ENCODE measurements at places on chromosomes 16 and 17.
A peak's percentile ranks its signal among the peaks of the same experiment; 100 is the strongest.

- no peak for DNase-seq
These were observed 4.6 kb downstream of the GAS2L2 start for GRCh38 chr17:35748341-35748841.

DNA sequence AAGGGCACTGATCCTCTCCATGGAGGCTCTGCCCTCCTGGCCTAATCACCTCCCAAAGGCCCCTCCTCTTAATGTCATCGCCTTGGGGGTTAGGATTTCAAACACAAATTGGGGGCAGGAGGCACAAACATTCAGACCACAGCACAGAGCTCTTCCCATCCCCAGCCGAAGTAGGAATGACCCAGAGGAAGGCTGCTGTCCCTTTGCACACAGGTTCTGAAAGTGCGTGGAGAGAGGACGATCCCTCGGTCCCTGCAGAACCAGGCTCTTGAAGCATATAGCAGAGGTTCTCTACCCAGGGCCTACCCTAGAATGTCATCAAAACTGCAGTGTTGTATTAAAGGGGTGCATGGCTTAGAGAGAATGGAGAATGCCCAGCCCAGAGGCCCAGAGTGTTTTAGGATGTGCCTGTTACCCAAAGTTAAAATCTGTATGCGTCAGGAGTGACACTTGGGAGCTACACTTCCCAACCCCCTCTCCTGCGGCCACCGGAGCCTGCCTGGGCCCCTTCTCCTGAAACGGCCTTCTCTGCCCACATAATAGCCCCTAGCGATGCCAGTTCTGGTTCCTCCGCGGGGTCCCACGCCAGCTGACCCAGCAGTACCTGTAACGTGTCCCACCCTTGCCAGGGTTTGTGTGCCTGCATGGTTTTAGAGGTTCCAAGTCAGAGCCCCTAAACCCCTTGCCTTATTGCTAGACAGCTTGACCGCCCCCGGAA is 159.5 kb upstream of the CACNG5 start:
- no peak for DNase-seq

GRCh38 chr16:50520451-50521245 is 27.5 kb upstream of the NKD1 start:
- no peak for DNase-seq

DNA sequence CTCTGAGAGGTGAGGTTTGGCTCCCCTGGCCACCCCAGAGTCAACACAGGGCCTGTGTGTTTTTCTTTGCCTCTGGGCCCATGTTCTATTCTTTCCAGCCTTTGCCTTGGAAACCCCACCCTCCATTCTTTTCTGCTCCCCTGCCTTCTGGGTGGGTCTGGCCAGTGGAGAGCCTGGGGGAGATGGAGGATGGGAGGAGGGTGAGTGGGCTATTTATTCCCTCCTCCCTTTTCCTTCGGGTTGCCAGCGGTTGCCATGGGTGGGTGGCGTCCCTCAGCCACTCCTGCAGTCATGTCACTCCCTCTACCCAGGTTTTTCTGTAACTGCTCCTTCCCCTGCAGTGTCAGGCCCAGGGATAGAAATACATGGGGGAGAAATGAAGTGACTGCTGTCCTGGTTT is 15.5 kb downstream of the CMIP start:
- no peak for DNase-seq

GRCh38 chr16:24896439-24896838 is 50.7 kb downstream of the SLC5A11 start:
- DNase-seq: no peak

DNA sequence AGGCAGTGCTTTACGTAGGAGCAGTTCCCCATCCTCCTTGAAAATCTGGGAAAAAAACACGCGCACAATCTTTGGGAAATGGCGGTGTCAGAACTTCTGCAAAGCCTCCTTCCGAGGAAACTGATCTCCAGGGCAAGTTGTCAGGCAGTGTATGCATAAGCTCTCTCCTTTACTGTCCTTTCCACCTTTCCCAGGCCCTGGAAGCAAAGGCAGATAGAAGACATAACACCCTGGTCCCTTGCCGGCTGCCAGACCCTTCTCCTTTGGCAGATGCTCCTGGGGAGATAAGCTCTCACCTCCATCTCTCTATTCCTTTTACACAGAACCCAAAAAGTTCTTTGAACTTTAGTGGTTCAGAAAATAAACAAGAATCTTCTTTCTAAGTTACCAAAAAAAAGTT is 12.4 kb downstream of the TOB1 start:
- no peak for DNase-seq

DNA sequence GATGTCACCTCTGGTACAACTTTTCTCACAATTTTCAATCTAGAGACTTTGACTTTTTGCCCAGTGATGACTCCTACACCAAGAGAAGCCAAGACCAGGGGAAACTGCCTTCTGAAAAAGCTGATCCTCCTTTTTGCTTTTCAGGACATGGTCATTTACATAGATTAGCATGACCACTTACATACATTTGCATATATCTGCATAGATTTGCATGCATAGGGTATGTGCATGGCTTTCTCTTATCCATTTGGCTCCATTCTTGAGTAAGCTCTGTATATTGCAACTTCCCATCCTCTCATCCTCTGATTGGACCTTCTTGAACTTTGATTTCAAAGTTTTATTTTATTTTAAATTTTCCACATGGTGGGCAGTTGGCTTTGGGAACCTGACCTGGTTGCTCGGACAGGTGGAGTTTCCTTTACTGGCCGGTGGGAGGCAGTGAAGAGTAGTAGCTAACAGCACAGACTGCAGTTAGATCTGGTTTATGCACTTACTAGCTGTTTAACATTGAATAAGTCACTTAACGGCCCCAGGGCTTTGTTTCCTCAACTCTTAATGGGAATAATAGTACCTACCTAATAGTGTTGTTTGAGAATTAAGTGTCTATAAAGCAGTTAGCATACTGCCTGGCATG is 92.9 kb downstream of the GPR139 start:
- no peak for DNase-seq

DNA sequence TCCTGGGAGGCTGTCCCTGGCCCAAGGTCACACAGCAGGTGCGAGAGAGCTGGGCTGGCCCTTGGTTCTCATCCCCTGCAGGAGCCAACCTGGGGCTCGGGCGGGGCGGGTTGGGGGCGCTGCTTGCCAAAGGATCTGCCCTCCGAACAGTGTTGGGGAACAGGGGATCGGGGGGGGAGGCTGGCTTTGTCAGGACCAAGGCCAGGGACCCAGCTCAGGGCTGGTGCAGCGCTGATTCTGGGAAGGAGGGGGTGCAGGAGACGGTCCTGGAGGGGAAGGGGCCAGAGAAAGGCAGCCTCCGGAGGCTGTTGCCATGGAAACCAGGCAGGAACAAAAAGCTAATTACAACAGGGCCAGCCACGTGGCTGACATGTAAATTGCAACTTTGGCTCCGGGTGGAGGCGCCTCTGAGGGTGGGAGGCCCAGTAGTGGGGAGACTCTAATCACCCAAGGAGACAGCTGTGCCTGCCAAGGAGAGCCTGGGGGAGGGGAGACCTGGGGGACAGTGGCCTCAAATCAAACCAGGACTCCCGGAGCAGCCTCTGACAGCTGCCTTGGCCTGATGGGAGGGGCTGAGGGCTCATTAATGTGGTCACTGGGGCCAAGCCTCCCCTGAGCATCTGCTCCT is 1.3 kb downstream of the TUBB3 start:
- no peak for DNase-seq

- no peak for DNase-seq
These were observed 6.8 kb downstream of the MYO1C start for GRCh38 chr17:1485423-1486376.

DNA sequence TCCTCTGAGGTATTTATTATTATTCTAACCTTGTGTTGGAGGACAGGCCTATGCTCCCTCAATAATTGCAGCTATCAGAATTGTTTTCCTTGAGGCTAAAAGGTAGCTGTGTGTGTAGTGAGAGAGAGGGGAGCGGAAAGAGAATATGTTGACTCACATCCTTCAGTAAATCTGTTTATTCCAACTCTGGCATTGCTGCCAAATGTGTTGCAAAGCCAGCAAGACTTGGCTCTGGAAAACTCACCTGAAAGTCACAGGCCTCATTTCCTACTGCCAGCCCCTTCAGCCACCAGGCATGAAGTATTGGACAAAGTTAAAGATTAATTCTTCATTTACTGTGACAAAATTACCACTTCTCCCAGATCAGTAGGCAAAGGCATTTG is 9.6 kb downstream of the CA10 start:
- DNase-seq: no peak

GRCh38 chr17:42392692-42393415 is 4.6 kb upstream of the STAT3 start:
- no peak for DNase-seq

GRCh38 chr16:48136547-48137360 is 19.0 kb downstream of the ABCC12 start:
- no peak for DNase-seq

DNA sequence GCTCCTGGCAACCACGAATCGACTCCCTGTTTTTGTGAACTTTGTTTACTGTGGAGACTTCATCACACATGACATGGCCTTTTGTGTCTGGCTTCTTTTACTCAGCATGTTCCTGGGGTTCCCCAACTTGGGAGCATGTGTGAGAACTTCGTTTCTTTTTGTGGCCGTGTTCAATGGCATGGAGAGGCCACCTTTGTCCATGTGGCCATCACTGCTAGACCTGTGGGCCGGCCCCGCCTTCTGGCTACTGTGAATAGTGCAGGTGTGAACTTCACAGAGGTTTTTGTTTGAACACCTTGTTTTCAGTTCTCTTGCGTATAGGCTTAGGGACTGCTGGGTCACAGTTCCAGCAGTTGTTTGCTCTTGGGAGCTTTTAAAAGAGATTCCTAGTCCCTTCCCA is 5.7 kb upstream of the SLC38A8 start:
- DNase-seq: no peak

- no peak for DNase-seq
These were observed 76.0 kb downstream of the CREBBP start for GRCh38 chr16:3804426-3805016.

DNA sequence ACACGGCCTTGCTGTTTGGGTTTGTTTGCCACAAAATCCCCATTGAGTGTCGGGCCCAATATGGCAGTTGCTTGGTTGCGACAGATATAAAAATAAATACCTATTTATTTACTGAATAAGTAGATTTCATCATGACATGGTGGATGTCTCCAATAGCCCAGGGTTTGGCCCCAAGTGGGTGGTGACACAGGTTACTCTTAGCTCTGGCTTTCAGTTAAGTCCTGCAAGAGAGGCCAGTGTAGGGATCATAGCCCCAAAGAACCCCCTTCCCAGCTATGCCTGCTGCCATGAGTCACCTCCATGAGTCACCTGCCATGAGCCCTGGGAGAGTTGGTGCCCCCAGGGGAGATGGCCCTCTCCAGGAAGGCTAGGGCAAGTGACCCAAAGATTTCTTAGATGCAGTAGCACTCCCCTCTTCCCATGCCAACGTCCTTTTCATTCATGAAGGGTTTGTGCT is 78.7 kb upstream of the LGALS9 start:
- DNase-seq: no peak

DNA sequence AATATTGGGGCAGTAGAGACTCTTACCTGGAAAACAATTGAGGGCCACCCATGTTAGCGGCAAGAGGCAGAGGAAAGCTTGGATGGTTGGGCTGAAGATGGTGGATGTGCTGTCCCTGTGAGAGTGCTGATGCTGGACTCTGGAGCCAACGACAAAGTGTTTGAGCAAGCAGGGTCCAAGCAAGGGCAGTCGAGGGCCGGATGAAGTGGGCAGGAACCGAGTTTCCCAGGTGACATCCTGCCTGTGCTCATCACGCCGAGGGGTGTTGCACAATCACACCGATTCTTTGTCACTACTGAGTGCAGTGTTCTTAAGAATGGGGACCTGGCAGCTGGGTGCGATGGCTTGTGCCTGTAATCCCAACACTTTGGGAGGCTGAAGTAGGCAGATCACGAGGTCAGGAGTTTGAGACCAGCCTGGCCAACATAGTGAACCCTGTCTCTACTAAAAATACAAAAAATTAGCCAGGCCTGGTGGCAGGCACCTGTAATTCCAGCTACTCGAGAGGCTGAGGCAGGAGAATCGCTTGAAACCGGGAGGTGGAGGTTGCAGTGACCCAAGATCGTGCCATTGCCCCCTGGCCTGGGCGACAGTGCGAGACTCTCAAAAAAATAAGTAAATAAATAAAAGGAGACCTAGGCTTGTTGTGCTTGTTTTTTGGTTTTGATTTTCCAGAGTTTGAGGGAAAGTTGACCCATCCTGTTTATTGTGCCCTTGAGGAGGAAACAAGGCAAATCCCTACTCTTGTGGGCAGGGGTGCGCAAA is 6.1 kb downstream of the PYCARD start:
- no peak for DNase-seq

GRCh38 chr17:58813712-58814111 is 58.1 kb downstream of the PPM1E start:
- DNase-seq: no peak

DNA sequence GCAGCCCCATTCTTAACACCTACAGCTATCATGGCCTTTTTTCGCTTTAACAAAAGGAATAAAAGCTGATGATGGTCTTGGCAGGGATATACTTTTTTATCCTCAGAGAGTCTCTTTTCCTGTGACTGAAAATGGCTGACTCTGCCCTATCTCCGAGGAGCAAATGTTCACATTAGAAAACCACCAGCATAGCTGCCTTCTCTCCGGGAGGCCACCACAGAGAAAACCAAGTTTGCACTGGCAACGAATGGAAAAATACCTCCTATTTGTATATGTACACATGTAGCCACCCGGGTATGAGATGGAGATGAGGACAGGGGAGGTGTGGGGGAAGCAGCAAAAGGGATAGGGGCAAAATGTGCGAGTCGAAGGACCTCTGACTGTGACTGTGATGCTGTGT is 88.2 kb downstream of the STX8 start:
- no peak for DNase-seq

DNA sequence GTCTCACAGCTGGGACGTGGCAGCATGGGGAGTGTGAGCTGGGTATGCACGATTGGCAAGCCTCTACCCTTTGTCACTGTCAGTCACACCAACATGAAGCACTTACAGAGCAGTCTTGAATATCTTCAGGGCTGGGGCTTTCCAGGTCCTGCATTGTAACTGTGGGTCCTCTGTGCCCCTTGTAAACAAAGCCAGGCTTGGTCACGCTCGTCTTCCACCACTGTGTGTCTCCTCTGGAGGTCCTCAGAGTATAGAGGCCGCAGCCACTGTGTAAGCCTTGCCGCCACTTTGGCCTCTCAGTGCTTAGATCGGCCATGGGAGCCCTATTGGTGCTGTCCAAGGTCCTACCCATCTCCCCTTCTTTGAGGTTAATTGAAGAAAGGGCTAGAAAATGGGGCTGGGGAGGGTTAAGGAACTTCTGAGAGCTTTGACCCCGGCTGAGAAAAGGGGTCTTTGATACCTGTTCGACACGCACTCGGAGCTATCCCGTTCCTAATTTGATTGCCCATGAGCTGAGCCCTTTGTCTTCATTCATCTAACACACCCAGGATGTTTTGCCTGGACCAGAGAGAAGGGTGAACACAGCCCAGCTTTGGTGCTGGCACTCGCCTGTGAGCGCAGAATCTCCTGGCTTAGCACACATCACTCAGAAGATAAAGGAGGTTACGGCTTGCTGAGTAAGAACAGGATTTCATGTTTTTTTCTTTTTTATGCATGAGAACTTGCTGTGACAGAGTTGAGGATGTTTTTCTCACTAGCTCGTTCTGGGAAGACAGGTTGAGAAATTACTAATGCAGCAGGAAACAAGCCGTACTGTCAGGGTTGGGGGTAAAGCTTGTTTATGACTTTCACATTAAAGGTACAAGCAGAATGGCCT is 267.9 kb downstream of the CPPED1 start:
- DNase-seq: peak; percentile 22

GRCh38 chr17:35795007-35795870 is at the start of gene MMP28:
TSS of gene MMP28 (minus strand) at chr17:35795641. CDS start at chr17:35795377, 264 bp downstream.
- peak; percentile 45 for DNase-seq

Measured in stimulated activated CD4-positive, alpha-beta T cell treated with anti-CD3 and anti-CD28 coated beads, TNF-alpha, amount 100 ng/mL, for 24 hours (primary cell).